Thoracic aorta endothelial cell (primary cell): ENCODE measurements at places on chromosomes 5 and 9. TPM values are rescaled to one million over a fixed set of nuclear protein-coding genes. Genes with fewer than 3 reads are reported as not detected.

The TLN1 gene
- total RNA-seq, result 359 and 362 TPM in 2 replicates

The PLAC8L1 gene
- not detected in 2 replicates for total RNA-seq

The PCSK5 gene
- 8.4 and 18.5 TPM in 2 replicates for total RNA-seq

The NRG2 gene
- 0.27 and 0.93 TPM in 2 replicates for total RNA-seq

The ADGRV1 gene
- total RNA-seq, result under 0.01 and 0.50 TPM in 2 replicates

The PCDHB7 gene
- 0.22 and 0.40 TPM in 2 replicates for total RNA-seq

The SH2D3C gene
- total RNA-seq, result 39.9 and 61.7 TPM in 2 replicates

The PAM gene
- 142 and 192 TPM in 2 replicates for total RNA-seq

The SGCD gene
- under 0.01 TPM in 2 replicates for total RNA-seq

The EMB gene
- 0.07 and 0.13 TPM in 2 replicates for total RNA-seq

The CYLC2 gene
- total RNA-seq, result not detected in 2 replicates

The NSD1 gene
- 75.9 and 83.3 TPM in 2 replicates for total RNA-seq

The HSD17B4 gene
- 142 and 179 TPM in 2 replicates for total RNA-seq

The C5orf34 gene
- 8.2 and 10.6 TPM in 2 replicates for total RNA-seq

The CKMT2 gene
- not detected in 2 replicates for total RNA-seq

The SUSD3 gene
- 0.13 and 0.22 TPM in 2 replicates for total RNA-seq

The EGR1 gene
- total RNA-seq, result 0.79 and 0.80 TPM in 2 replicates

The HAVCR1 gene
- not detected in 2 replicates for total RNA-seq

The BAAT gene
- total RNA-seq, result under 0.01 and 0.07 TPM in 2 replicates

The TICAM2 gene
- 1.7 and 3.4 TPM in 2 replicates for total RNA-seq

The TMC1 gene
- total RNA-seq, result 2.2 and 3.2 TPM in 2 replicates

The SHOC1 gene
- total RNA-seq, result not detected in 2 replicates

The CYSRT1 gene
- total RNA-seq, result 0.27 and 0.29 TPM in 2 replicates

The LCN6 gene
- total RNA-seq, result not detected in 2 replicates

The NACC2 gene
- total RNA-seq, result 28.7 and 30.8 TPM in 2 replicates

The NUTM2F gene
- not detected in 2 replicates for total RNA-seq
